Inflammatory macrophage (primary cell): ENCODE measurements at places on chromosomes 6 and 20.
A peak's percentile ranks its signal among the peaks of the same experiment; 100 is the strongest.

- DNase-seq = no peak
Measured at GRCh38 chr6:137188855-137189254, 15.4 kb upstream of the IL22RA2 start.

DNA sequence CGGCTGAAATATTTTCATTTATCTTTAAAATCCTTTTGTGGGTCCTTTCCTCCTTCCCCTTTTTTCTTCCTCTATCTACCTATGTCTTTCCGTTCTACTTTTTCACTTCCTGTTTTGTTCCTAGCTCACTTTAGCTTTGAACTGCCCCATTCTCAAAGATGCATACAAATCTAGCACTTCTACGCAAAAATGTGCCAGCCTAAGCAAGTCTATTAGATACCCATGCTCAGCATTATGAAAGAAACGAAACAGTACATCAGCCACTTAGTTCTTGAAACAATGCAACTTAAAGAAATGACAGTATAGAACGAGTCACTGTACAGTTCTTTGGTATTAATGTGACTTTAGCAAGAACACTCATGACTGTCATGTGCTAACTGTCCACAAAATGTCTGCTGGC lies 47.3 kb upstream of the MARCKS start:
- peak; percentile 82 for DNase-seq

- no peak for DNase-seq
Measured at GRCh38 chr6:45626087-45626891, 248.6 kb upstream of the SUPT3H start.

DNA sequence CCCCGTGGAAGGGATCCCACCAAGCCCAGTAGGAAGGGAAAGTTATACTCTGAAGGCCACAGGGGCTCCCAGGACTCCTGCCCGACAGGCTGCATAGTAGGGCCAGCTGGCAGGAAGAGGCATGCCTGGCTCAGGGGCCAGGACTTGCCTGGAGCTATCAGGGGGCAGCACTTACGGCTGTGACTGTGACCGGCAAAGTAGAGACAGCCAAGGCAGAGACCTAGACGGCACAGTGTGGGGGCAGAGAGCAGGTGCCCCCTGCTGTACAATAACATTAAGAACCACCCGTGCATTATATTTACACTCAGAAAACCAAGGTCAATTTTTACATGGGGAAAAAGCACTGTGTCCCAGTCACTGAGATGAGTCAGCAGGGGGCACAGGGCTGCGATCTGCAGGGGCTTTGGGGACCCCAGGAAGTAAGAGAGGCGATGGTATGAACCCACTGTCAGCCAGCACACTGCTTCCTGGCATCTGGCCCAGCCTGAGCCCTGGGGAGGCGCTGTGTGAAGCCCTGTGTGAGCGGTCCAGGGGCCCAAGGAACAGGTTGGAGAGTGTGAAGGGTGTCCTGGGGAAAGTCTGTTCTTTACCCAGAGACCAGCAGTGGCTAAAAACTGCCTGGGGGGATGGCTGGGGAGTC lies 9.9 kb downstream of the CCDC167 start:
- no peak for DNase-seq

DNA sequence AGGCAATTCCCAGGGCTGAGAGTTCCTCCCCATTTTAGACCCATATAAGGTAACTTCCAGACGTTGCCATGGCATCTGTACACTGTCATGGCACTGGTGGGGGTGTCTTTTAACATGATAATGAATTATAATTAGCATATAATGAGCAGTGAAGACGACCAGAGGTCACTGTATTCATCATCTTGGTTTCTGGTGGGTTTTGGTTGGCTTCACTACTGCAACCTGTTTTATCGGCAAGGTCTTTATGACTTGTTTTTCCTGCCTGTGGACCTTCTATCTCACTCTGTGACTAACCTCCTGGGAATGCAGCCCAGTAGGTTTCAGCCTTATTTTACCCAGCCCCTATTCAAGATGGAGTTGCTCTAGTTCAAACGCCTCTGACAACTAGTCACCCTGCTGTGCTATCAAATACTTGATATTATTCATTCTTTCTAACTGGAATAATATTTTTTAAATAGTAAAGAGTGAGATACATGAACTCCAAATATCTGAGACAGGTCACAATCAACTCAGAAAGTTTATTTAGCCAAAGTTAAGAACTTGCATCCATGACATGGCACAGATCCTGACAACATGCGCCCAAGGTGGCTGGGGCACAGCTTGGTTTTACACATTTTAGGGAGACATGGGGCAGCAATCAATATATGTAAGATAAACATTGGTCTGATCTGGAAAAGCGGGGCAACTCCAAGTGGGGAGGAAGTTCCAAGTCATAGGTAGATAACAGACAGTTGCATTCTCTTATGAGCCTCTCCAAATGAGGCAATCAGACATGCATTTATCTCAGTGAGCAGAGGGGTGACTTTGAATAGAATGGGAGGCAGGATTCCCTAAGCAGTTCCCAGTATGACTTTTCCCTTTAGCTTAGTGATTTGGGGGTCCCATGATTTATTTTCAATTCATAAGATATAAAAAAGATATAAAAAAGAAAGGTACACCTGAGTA lies 1.2 kb upstream of the UFL1 start:
- no peak for DNase-seq

DNA sequence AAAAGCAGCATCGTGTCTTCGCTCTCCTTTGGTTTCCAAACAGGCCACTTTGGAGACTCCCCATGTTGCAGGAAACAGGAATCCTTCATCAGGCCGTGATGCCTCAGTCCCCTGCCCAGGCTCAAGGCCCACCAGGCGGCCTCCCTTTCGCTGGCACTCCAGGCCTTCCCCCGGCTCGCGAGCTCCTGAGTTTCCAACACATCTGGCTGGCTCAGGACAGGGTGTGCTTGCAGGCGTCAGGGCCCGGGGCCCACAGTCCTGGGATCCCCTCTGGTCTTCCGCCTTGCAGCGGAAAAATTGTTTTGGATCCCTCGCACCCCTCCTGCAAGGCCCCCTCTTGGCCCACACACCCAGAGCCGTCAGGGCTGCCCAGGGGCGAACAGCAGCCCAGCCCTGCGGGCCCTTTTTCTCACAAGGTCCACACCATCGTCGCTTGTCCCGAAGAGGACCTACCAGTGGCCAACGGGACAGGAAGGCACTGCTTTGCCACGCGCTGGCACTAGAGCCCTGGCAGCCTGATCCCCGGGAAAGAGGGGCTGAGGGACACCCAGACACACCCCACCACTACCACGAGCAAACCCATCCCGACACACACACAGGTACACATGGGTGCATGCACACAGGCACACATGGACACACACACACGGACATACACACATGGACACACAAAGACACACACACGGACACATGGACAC lies 1930.9 kb upstream of the DEFB115 start:
- DNase-seq = no peak

GRCh38 chr6:129498541-129498940 lies 211.4 kb downstream of the ARHGAP18 start:
- no peak for DNase-seq

- no peak for DNase-seq
Measured at GRCh38 chr6:93567164-93567563, 147.8 kb upstream of the EPHA7 start.

DNA sequence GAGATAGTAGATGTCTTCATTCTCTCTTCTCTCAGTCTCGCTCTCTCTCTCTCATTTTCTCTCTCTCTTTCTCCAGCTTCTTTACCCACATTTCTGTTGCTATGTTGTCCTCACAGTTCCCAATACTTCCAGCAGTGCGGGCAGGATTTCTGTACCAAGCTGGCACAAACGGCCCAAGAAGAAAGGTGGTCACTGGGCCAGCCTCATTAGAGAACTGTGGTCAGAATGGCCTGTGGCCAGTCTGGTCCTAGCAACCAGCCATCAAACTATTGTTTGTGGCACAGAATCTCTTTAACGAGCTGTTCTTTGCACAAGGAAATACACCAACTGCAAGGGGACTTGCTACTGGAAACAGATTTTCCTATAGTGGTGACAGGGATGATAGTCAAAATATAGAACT lies 81.3 kb downstream of the SEL1L2 start:
- DNase-seq = no peak

- no peak for DNase-seq
Measured at GRCh38 chr20:805713-806112, 27.8 kb upstream of the FAM110A start.

DNA sequence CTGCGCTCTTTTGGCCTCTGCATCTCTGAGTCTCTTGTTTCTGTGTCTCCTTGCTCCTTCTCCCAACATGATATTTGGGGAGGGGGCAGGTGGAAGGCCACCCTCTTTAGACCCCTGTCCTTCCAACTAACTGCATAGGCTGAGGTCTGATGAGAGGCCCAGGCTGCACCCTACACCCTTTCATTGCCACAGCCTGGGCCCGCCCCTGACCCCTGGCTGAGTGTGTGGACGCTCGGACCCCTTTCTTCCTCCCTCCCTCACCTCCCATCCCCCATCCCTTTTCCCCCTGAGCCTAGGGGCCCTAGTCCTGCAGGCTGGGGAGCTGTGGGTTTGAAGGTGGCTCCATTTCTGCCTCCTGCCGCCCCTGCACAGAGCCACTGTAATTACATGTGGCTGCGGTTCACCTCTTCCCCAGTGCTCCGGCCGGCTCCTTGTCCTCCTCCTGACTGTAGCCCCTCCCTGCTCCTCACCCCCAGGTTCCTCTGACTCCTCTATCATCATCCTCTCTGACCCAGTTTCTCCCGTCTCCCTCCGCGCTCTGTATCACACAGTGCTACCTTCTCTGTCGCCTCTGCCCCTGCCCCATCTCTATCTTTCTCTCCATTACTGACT lies 6.8 kb downstream of the MDFI start:
- no peak for DNase-seq

DNA sequence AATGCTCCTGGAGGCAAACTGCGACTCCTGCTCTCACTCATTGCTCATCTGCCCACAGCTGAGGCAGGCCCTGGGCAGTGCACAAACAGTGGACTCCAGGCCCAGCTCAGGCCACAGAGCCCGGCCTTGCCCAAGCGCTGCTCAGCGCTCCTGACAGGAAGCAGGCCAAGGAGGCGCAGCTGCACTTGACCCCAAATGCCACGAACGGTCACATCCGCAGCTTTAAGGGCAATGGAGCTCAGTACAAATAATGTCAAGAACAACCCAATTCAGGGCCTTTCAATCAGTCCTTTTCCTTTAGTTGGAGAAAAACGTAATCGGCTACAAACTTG lies 33.8 kb downstream of the RRBP1 start:
- no peak for DNase-seq

GRCh38 chr20:10219452-10219791 lies 792 bp downstream of the SNAP25 start:
- peak; percentile 72 for DNase-seq

GRCh38 chr20:14758356-14758755 lies 420.9 kb upstream of the FLRT3 start:
- DNase-seq = no peak

DNA sequence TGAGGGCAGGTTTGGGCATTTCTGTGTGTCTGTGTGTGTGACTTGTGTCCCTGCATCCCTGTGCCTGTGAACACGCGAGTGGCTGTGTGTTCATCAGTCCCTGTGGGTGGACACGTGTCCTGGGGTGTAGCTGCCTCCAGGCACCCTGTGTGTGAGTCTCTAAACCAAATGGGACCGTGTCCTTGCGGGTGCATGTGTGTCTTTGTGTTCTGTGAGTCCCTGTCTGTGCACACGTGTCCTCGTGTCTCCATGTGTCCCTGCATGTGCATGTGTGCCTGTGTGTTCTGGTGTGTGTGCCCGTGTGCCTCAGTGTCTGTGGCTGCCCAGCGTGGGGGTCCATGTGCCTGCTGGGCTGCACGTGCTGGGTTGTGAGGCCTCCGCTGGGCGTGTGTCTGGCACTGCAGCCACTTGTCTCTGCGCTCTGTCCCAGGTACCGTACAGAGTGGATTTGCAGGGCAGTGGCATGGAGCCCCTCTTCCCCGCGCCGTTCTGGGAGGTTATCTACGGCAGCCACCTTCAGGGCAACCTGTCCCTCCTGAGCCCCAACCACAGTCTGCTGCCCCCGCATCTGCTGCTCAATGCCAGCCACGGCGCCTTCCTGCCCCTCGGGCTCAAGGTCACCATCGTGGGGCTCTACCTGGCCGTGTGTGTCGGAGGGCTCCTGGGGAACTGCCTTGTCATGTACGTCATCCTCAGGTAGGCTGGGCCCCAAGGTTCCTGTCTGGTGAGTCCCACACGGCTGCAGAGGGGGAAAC lies 8.2 kb upstream of the LKAAEAR1 start:
- DNase-seq = no peak

GRCh38 chr20:528923-529604 lies 14.5 kb downstream of the CSNK2A1 start:
- peak; percentile 66 for DNase-seq

- no peak for DNase-seq
Measured at GRCh38 chr6:21984561-21984960, 312.3 kb downstream of the PRL start.

- no peak for DNase-seq
Measured at GRCh38 chr6:70388814-70389213, 24.5 kb upstream of the FAM135A start.

GRCh38 chr6:139763468-139764210 lies 389.2 kb upstream of the CITED2 start:
- peak; percentile 90 for DNase-seq

- no peak for DNase-seq
Measured at GRCh38 chr6:107083047-107083768, 32.1 kb downstream of the BEND3 start.

DNA sequence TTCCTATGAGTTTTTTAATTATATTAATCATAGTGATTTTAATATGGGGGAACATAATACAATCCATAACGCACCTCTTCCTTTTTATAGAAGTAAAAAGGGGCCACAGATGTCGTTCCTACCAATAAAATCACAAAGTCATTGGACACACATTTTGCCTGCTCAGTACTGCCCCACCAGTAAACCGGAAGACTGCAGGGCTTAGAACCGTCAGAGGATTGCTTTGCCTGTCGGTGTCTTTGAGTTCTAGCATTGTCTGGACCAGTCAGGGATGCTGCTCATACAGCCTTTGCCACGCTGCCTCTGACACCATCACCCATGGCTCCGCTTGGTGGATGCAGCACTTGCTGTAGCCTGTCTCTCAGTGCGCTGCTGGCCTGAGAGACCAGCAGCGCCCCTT lies 853.6 kb downstream of the C6orf118 start:
- DNase-seq = no peak

- no peak for DNase-seq
Measured at GRCh38 chr6:149771925-149772324, 22.4 kb downstream of the PCMT1 start.

- no peak for DNase-seq
Measured at GRCh38 chr20:361561-361960, 14.7 kb downstream of the NRSN2 start.

- DNase-seq = no peak
Measured at GRCh38 chr6:34973547-34974248, 84.6 kb downstream of the ANKS1A start.

DNA sequence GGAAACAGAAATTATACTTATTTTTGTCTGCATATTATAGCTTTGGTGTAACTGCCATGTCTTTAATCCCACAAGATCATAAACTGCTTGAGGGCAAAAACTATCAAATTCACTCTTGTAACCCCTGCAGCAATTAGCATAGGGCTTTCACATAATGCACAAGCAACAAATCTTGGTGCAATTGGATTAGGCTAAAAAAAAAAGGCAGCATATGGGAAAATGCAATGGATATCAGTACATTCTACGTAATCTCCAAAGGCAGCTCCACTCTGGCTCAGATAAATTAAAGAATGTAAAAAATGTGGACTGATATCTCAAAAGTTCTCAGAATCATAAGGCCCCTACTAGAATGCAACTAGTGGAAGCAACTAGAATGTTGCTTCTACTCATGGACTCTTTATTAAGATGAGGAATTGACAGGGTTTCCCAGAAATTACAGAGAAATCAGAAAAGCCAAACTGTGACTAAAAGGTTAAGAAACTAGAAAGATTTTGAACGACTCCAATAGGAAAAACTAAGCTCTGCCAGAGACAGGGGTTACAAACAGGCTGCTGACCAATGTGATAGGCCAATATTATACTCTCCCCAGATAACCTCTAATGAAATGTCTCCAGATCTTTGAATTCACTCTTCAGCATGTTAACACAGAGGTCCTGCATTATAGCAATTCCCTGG lies 55.0 kb downstream of the FILIP1 start:
- no peak for DNase-seq
